Stimulated activated CD4-positive, alpha-beta T cell treated with anti-CD3 and anti-CD28 coated beads, Interleukin-2, amount 100 ng/mL, for 24 hours (primary cell): ENCODE measurements at places on chromosomes 2 and 18.

GRCh38 chr18:34796035-34796657 lies 86.0 kb downstream of the DTNA start:
- DNase-seq = no peak

DNA sequence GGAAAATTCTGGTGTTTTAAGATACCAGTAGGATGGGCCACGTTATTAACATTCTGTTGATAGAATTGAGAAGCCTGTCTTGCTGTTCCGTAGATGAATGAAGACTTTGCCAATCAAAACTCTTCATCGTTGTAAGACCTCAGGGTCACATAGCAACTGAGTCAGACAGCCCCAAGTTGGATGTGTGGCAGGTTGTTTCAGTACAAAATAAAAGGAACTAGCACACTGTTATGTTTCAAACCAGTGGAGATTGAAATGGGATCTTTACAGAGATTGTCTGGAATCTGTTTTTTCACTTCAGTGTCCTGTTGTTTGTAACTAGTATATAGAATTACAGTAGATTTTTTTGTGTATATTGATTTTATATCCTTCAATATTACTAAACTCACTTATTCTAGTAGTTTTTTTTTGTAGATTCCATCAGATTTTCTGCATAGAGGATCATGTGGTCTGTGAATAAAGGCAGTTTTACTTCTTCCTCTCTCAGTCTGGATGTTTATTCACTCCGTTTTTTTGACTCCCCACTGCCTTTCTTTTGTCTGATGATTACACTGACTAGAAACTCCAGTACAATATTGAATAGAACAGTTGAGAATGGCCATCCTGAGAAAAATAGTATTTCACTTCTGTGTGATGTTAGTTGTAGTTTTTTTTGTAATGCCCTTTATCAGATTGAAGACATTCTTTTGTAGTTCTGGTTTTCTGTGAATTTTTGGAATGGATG lies 22.7 kb downstream of the EPC2 start:
- DNase-seq = no peak

DNA sequence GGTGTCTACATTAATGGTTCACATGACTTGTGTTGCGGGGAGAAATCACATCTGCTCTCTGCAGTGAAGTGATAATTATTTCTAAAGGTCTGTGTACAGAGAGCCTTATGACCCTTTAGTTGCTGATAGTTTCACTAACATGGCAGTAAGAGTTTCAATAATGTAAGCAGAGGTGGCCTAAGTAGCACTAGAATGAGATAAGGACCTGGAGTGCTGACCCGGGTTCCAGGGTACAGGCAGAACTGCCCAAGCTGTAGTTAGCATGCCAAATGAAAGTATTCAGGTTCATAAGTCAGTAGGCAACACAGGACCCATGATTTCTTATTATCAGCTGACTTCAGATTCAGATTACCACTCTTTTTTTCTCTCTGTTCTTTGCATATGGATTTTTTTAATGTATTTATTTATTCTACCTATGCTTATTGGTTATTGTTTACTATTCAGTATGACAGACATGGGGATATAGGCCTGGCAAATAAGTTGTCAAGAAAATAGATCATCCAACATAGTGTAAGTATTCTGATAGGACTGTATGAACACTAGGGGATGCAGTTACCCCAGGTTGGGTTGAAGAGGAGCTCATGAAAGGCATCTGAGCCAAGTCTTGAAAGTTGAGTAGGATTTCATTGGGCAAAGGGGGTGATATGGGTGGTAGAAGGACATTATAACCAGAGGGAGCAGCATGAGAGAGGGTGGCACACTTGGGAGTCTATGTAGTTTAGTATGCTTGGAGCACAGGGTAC lies 105.2 kb downstream of the CCDC85A start:
- DNase-seq = no peak

GRCh38 chr2:186894478-186894877 lies 45.5 kb upstream of the ZSWIM2 start:
- no peak for DNase-seq

- DNase-seq = no peak
Measured at GRCh38 chr18:48051945-48052840, 121.7 kb upstream of the SMAD2 start.

GRCh38 chr2:71843391-71843850 lies 304.2 kb downstream of the CYP26B1 start:
- no peak for DNase-seq

- DNase-seq = no peak
Measured at GRCh38 chr2:41937464-41937906, 110.3 kb upstream of the PKDCC start.

- no peak for DNase-seq
Measured at GRCh38 chr2:183123117-183123958, 905 bp upstream of the NUP35 start.

DNA sequence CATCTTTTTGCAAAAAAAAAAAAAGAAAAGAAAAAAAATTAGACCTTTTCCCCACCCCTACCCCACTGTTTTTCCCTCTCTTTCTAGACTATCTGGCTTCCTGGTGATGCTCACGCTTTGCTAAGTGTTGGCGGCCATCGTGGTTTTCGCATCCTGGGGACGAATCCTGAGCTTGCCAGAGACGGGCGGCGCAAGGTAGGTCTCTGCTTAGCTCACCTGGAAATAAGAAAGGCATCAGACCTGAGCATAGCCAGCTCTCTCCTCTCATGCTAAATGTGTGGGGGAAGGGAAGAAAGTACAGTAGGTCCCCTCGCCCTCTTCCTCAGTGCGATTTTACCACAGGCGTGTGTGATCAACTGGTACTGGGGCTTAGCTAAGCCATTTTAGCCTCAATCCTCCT lies 90.5 kb downstream of the KLHL29 start:
- no peak for DNase-seq

DNA sequence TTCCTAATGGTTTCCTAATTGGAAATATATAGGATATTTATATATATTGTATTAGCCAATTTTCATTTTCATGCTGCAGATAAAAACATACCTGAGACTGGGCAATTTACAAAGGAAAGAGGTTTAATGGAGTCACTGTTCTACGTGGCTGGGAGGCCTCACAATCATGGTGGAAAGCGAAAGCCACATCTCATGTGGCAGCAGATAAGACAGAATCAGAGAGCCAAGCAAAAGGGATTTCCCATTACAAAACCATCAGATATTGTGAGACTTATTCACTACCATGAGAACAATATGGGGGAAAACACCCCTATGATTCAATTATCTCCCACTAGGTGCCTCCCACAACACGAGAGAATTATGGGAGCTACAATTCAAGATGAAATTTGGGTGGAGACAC lies 242.5 kb upstream of the NETO1 start:
- no peak for DNase-seq

DNA sequence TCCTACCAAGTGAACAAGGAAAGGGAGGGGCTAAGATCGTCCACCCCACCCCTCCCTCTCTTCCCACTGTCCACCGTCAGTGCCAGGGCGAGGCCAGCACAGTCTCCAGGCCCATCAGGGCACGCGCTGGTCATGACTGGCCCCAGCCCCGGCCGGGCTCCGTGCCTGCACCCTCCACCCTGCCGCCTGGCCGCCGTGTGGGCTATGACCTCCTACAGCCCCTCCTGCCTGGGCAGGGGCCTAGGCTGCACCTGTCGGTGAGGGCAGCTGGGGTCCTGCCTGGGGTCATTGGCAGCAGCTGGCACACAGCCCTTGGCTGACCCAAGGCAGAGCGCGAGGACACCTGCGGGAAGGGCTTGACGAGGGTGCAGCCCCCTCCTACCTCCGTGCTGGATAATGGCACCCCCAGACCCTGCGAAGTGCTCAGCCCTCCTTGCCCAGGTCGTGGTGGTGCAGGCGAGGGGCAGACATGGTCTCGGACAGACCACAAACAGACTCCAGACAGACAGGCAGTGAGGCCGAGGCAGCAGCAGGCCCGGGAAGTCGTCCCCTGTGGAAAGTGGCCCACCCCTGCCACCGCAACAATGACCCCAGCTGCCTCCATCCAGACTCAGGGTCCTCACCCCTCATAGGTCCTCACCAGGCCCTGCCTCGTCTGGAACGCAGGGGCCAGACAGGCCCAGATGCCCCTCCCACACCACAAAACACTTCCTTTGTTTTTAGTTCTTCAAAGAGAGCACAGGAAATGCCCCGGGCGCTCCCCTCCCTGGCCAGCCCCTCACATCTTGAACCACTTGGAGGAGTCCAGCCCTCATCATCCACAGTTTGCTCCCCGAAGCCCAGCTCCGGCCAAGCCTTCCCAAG lies 43.1 kb upstream of the GPC1 start:
- no peak for DNase-seq

DNA sequence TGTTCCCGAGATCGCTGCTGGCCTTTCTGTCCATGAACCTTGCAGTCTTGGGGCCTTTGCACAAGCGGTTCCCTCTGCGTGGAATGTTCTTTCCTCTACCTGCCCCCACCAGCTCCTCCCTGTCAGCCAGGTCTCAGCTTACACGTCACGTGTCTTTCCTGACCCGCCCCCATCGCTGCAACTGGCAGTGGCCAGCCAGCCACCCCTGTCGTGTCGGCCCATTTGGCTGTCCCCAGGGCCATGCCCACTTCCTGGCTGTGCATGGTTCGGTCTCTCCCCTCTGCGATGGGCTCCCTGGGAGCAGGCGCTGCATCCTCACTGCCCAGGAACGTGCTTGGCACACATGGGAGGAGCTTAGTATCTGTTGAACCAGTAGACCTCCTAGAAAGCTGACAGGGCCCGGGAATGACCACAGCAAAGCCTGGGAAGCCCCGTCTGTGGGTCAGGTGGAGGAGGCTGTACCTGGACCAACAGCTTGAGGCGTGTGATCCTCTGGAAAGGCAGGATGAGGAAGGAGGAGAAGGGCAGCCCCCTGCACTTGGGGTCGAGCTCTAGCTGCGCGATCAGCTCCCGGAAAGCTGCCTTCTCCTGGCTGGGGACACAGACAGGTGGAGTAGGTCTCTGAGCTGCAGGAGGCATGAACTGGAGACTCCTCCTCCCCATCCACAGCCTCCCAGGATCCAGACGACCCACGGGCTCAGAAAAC lies 21.0 kb downstream of the SNORC start:
- no peak for DNase-seq

GRCh38 chr2:26710145-26710544 lies 17.6 kb downstream of the KCNK3 start:
- no peak for DNase-seq

DNA sequence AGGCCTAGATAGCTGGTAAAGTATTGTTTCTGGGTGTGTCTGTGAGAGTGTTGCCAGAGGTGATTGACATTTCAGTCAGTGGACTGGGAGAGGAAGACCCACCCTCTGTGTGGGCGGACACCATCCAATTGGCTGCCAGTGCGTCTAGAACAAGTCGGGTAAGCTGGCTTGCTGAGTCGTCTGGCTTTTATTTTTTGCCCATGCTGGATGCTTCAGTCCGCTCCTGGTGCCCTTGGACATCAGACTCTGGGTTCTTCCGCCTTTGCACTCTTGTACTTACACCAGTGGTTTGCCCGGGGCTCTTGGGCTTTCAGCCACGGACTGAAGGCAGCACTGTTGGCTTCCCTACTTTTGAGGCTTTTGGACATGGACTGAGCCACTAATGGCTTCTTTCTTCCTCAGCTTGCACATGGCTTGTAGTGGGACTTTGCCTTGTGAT lies 24.3 kb downstream of the DIS3L2 start:
- DNase-seq = no peak

- no peak for DNase-seq
Measured at GRCh38 chr2:938181-939005, 12.3 kb upstream of the SNTG2 start.

DNA sequence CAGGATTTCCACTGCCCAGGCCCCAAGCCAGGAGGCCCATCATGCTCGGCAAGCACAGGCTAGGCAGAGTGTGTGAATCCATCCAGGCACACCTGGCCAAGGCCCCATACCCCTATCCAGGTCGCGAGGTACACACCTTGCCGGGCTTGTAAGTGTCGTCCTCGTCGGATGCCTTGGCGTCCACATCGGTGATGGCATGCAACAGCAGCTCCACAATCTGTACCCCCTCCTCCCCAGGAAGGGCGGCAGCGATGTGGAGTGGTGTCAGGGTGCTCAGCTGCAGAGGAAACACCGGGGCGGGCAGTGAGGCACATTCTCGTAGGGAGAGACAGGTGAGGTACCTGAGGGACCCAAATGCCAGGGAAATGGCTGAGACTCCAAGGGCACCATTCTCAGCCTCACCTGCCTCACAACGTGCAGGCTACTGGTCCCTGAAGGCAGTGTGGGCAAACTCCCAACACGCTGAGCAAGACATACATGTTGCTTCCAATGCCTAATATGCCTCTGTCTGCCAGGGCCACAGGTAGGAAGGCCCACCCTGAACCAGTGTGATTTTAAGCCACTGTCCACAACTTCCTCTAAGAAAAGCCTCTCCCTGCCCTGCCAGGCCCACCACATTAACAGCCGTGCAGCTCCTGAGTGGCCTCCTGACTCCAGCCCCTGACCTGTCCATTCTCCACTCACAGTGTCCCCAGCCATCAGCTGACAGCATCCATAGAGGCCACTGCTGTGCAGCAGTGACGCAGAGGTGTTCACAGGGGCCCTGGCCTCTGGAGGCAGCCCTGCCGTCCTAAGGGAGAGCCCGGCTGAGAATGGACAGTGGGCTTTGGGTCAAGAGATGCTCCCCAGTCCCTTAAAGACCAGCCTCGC lies 44.9 kb downstream of the ANKMY1 start:
- DNase-seq = no peak

GRCh38 chr2:105244451-105244850 lies 2.9 kb downstream of the GPR45 start:
- no peak for DNase-seq

DNA sequence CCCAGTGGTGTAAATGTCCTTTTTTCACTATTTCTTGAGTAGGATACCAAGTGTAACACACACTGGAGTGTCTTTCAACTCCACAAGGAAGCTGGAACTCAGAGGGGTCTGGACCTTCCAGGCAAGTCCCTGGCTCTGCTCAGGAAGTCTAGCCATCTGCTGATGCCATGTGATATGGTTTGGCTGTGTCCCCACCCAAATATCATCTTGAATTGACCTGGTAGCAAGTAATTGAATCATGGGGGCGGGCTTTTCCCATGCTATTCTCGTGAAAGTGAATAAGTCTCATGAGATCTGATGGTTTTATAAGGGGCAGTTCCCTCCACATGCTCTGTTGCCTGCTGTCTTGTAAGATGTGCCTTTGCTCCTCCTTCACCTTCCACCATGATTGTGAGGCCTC lies 99.4 kb upstream of the CDC42EP3 start:
- DNase-seq = no peak

GRCh38 chr2:86788165-86788564 lies 2.5 kb downstream of the CD8A start:
- no peak for DNase-seq

DNA sequence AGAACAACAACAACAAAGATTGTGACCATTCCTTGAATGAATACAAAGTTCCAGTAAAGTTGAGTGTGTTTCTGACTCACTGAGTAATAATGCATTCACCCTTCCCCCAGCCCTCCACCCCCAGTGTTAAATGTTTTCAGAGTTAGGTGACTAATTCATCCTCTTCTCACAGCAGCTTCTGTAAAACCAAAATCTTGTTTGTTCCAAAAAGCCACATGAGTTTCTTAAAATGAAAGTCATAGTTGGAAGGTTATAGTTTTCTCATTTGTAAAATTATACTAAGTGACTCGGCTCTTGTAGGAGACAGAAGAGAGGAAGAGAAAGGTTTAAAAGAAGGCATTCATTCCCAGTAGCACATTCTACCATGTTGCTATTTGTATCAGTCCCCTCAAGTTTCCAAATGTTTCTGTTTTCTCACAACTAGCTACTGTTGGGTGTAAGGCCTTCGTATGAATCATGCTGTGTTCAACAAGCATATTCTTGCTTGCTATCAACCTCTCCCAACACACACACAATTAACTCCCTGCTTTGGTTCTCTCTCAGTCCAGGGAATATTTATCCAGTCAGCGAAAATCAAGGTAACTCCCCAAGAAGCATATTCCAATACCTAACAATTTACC lies 75.3 kb downstream of the MBD2 start:
- peak; percentile 72 for DNase-seq

- no peak for DNase-seq
Measured at GRCh38 chr18:41655074-41655473, 300.0 kb upstream of the PIK3C3 start.
